ENCODE measurements at places on chromosomes 7 and 10.
A peak's percentile ranks its signal among the peaks of the same experiment; 100 is the strongest.

GRCh38 chr10:11293332-11293731 lies 275.7 kb downstream of the CELF2 start:
- no peak for DNase-seq

- peak; percentile 83 for DNase-seq
Observed at GRCh38 chr7:33895025-33895804, 10.1 kb upstream of the BMPER start.

GRCh38 chr7:158529181-158530096 lies 58.2 kb downstream of the PTPRN2 start:
- DNase-seq: no peak

GRCh38 chr10:23404461-23404980 lies 34.4 kb upstream of the OTUD1 start:
- no peak for DNase-seq

GRCh38 chr10:120946497-120946896 lies 95.3 kb downstream of the WDR11 start:
- DNase-seq: no peak

DNA sequence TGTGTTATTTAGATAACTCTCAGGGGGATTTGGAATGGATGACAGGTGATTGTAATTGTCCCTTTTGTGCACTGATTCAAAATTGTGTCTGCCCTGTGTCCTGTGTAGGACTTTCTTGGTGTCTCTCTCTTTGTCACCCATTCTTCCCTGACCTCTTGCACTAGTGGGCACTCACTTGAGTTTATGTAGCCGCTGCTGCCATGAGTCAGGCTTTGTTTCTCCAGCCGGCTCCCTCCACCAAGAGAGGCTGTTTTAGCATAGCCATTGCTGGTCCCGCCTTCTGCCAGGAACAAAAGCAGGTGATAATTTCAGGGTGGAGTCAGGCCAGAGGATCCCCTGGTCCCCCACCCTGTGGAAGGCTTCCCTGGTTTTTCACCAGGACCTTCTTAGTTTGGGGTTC lies 8.4 kb downstream of the COL17A1 start:
- no peak for DNase-seq

GRCh38 chr7:123624527-123625183 lies 23.0 kb downstream of the ASB15 start:
- no peak for DNase-seq

- DNase-seq: no peak
Observed at GRCh38 chr10:4053940-4054339, 268.9 kb upstream of the KLF6 start.

GRCh38 chr10:84007482-84007881 lies 131.8 kb upstream of the GHITM start:
- no peak for DNase-seq

- no peak for DNase-seq
Observed at GRCh38 chr10:33418301-33418700, 83.8 kb upstream of the NRP1 start.

DNA sequence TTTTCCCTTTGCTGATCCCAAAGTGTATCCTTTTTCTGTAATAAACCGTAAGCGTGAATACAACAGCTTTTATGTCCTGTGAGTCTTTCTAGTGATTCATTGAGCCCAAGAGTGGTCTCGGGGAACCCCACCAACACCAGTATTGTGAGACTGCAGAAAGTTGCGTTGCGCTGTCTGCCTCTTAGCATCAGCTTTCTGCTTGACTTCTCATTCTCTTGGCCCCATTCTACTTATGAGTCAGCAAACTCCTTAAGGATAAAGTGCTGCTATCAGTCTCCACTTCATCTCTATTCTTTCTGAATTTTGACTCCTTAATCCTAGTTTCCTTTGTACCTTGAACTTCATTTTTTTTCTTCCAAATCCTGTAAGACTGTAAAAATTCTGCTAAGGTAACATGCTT lies 184.3 kb upstream of the MBL2 start:
- DNase-seq: peak; percentile 2

DNA sequence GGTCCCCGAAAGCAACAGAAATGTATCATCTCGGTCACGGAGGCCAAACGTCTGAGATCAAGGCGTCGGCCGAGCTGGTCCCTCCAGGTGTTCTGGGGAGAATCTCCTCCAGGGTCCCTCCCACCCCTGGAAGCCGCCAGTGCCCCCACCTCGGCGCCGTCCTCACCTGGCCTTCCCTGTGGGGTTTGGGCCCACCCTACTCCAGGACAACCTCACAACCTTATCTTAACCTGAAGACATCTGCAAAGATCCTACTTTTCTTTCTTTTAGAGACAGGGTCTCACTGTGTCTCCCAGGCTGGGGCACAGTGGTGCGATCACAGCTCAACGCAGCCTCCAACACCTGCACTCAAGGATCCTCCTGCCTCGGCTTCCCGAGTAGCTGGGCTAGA lies 33.4 kb downstream of the ADAP1 start:
- DNase-seq: no peak

DNA sequence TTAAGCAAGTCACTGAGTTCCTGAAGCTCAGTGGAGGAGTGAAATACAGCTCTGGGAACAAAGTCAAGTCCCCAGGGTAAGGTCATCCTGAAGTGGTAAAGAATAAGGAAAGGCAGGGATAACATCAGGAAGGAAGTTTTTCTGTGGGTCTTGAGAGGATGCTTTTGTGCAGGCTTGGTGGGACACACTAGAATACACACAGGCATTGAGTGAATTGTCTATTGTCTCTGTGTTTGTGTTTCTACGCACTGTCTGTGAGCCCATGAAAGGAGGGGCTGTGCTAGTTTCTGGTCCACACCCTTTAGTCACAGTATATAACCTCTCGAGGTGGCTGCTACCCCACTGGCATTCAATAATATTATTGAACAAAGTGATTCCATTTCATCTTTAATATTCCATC lies 95.8 kb upstream of the ABCB5 start:
- DNase-seq: no peak

- no peak for DNase-seq
Observed at GRCh38 chr7:85749696-85750453, 563.0 kb upstream of the SEMA3D start.

DNA sequence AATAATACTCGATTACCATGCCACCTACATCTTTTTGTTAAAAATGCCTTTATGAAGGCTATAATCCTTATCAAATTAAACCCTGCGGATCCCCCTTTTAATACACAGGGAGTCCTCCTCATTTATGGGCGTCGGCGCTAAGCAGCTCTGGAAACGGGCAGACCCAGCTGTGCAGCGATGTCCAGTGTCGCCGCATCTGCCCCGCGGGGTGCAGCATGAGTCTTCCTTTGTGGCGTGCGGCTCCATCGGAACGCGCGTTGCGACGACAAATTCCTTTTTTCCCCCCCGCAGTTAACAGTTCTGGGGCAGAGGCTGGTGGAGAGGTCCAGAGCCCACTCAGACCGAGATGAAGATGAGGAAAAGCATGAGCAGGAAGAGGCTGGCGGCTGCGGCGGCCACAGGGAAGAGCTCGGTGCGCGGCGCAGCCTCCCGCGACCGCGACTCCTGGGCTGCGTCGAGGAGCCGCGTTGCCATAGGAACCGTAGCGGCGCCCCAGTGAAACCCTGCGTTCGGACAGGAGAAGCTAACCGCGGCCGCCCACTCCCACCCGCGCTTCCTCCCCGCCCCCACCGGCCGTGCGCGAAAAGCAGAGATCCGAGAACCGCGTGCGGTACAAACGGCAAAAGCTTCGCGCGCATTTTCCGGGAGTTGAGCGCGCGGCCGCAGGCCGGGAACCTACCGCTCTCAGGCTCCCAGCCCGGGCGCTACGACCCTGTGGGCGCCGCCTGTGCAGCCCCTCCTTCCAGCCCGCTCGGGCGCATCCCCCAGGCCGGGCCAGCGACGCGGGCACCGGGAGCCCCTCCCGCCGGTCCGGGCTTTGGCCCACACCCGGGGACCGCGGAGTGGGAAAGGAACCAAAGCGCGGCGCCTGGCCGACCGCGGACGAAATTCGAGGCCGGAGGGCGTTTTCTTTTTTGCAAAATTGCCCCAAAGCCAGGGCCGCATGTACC lies 130.6 kb downstream of the SPAG6 start:
- DNase-seq: no peak

GRCh38 chr10:42941295-42941644 lies 135.6 kb upstream of the RET start:
- no peak for DNase-seq

DNA sequence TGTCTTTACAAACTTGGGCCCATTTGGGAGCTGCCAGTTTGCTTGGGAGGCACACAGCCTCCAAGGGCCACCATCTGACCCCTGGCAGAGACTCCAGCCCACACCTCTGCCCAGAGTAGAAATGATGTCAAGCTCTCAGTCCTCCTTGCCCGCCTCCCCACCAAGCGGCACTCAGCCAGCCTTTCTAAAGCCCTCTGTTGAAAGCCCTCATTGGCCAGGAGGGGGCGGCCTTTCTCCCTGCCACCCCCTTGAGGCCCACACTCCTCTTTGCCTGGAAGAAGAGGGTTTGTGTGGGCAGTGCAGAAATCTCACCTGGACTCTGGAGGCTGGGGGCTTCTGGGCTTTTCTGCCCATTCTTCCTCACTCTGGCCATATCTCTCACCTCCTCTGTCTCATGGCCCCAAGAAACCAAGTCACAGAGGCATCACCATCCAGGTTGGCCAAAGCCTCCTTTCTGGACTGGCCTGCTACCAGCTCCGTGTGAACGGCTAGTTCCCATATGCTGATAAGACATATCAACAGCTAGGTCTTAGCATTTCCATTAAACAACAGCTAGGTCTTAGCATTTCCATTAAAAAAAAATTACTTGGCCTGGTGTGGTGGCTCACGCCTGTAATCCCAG lies 36.1 kb downstream of the UBTD1 start:
- no peak for DNase-seq

GRCh38 chr7:12583922-12584321 lies 13.4 kb downstream of the SCIN start:
- no peak for DNase-seq

GRCh38 chr7:43034535-43035002 lies 77.9 kb upstream of the HECW1 start:
- no peak for DNase-seq

- DNase-seq: no peak
Observed at GRCh38 chr7:71511361-71511807, 379.4 kb downstream of the GALNT17 start.

- no peak for DNase-seq
Observed at GRCh38 chr7:102079140-102080018, 207.3 kb upstream of the SH2B2 start.

GRCh38 chr10:62047228-62047892 lies 145.9 kb downstream of the ARID5B start:
- no peak for DNase-seq

DNA sequence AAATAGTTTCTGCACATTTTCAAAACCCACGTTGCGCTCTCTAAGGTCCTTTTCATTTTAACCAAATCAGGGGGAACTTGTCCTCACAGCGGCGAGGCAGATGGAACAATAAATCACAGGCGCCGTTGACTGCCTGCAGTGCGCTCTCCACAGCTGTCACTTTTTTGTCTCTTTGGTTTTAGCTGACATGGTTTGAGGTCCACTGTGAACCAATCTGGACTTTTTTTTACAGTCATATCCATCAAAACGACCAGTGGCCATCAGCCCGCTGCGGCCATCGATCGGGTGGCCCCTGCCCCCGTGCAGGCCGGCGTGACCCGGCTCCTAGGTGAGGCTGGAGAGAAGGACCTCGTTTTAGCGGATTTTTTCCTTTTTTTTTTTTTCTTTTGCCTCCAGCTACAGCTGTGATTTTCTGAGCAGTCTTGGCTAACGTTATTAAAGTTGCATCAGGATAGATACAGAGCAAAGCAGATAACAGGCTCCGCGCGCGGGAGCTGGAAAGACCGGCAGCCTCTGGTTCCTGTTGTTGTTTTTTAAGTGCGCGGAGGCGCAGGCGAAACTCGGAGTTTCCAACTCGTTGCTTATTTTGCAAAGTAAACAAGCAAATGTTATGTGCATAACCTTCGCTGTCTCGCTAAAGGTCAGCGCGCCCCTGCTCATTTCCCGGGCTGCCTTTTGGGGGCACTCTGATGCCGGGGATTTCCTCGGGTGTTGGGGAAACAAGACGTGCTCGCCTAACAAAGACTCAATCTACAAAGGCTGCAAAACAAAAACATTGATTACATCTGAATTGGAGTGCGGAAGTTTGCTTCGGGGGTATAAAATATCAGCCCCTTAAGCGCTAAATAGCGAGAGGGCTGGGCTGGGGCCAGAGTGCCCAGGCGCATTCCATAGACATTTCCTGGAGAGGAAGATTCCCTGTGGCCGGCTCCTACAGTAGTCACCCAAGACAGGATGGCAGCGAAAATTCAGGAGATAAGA lies 414.8 kb upstream of the MKI67 start:
- DNase-seq: no peak

GRCh38 chr10:132943791-132944404 lies 1.5 kb upstream of the CFAP46 start:
- DNase-seq: no peak

- DNase-seq: no peak
Observed at GRCh38 chr10:72291019-72291532, 17.4 kb downstream of the DDIT4 start.

- DNase-seq: no peak
Observed at GRCh38 chr10:5252177-5253037, 55.8 kb downstream of the AKR1C4 start.

DNA sequence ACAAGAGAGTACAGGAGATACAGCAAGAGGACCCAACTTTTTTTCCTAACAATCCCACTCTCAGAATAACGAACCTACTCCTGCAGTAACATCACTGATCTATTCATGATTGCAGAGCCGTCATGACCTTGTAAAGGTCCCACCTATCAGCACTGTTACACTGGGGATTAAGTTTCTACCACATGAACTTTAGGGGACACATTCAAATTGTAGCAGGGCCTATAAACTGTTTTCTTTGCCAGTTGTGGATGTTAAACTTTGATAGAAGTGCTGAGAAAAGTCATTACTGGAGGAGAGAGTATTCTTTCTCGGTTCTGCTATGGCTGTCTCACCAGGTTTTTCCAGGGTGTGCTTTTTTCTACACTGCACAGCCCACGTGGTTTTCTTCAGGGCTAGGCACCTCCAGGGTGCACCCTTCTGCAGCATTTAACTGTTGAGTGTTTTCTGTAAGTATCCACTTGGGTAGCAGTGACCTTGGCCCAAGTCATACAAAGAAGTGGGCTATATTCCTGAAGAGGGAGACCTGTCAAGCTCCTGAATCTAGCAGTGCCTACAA lies 131.6 kb upstream of the AHR start:
- no peak for DNase-seq

DNA sequence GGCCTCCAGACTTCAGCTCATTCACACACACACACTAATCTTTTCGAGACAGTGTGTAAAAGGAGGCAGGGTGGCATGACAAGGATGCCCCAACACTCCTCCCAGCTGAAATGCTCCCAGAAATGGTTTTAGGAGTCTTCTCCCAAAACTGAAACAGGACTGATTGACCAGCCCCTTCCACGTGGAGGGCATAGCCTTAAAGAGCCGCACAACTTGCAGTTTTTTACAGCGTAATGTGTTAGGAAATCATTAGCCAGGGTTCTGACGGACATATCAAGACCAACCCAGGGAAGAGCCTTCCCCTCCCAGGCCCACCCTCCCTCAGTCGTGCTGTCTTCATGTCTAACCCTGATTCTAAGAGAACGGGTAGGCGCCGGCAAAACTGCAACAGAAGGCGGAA lies 224.6 kb downstream of the TNS3 start:
- no peak for DNase-seq

GRCh38 chr7:149669121-149669818 lies 104.1 kb downstream of the ZNF467 start:
- peak; percentile 13 for DNase-seq

GRCh38 chr7:44382459-44383265 lies 57.3 kb upstream of the CAMK2B start:
- DNase-seq: no peak

- DNase-seq: no peak
Observed at GRCh38 chr7:12929476-12930140, 242.2 kb downstream of the ARL4A start.

- no peak for DNase-seq
Observed at GRCh38 chr7:94277236-94277635, 117.5 kb upstream of the COL1A2 start.

All from astrocyte of the spinal cord (primary cell).